Ureter (tissue), 1 donor: ENCODE measurements at places on chromosomes 2 and 18. TPM values are rescaled to one million over a fixed set of nuclear protein-coding genes. Genes with fewer than 3 reads are reported as not detected.

GRCh38 chr18:9328776-9329175 lies 5.8 kb upstream of the TWSG1 start:
- no peak for DNase-seq

DNA sequence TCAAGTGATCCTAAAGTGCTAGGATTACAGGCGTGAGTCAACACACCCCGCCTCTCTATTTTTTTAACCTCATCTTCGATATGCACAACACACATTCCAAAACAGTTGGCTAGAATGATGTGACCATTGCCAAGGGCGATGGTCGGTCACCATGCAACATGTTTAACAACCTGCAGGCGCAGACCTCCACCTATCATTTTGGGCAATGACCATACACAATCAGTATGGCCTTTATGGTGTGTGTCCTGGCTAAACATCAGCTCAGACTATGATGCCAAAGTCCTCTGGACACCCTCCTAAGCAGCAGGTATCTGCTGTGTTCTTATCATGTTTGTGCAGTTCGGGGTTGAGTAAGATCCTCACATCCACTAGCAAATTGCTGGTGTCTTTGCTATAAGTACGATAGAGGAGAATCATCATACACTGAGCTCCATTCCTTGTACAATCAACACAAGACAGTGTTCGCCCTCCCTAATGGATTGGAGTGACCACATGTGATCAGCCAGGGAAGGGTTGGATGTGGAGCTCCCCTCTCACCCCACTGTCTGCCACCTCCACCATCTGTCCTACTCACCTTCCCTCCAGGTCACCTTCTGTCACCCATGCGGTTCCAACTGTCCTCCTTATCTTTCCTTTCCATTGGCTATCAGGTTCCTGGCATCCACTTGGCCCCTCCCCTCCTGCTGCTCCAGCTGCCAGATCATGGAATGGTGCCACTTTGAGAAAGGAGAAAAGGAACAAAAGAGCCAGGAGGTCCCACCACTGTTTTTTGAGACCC lies 7.9 kb upstream of the RNF152 start:
- DNase-seq = no peak

- DNase-seq = no peak
These were observed 68.4 kb upstream of the MFF start for GRCh38 chr2:227256605-227257004.

- DNase-seq = no peak
These were observed 6.4 kb downstream of the CELF4 start for GRCh38 chr18:37559194-37559593.

DNA sequence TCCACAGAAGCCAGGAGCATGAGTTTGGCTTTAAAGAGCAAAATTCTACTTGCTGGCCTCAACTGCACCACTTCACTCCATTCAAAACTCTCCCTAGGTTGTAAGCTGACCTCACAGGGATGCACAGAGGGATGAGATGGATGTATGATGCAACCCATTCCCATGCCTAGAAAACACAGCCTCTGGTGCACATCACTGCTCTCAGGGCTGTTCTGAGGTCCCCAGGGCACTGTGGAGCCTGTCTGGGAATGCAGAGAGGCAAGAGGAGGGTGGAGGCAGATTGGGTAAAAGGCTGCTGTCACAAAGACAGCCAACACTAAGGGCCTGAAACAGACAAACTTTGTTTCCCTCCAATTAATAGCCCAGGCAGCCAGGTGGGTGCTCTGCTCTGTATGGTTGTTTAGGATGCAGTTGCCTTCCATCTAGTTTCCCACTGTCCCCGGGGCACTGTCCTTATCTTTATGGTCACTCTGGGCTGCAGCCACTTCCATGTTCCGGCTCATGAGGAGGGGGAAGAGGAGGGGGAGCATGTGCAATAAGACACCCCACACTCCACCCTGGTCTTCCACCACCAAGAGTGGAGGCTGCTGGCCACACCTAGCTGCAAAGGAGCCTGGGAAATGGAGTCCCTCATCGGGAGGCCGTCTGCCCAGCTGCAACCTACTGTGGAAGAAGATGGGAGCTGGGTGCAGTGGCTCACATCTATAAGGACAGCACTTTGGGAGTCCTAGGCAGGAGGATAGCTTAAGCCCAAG lies 7.0 kb downstream of the GPR45 start:
- DNase-seq = no peak

DNA sequence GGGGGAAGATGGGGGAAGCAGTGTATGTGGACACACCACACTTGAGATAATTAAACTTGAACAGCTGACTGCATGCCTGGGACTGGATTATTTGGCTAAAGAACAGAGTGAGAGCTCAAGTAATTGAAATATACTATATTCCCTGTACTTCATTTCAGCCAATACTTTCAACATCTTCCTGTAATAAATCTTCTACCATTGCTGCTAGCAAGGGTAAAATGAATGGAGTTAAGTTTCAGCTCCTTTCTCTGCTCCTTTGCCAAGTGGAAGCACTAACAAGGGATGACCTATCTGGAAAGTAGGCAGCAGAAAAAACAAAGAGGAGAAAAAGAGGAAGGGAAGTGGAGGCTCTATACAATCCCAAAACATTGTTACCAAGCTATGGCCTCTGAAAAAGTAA lies 50.9 kb downstream of the MMADHC start:
- DNase-seq = no peak

GRCh38 chr2:126671488-126671887 lies 15.5 kb downstream of the GYPC start:
- DNase-seq = no peak

DNA sequence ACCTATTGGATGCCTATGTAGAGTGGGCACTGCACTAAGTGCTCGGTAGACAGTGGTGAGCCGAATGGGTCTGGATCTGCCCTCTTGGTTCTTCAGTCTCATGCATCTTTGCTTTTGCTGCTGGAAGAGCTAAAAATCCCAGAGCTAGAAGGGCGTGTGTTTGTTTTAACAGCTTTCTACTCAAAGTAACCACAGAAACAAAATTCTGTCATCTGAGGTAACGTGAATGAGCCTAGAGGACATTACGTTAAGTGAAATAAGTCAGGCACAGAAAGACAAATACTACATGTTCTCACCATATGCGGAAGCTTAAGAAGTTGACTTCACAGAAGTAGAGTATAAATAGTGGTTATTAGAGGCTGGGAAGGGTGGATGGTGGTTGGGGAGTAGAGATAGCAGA lies 119.8 kb downstream of the PLB1 start:
- no peak for DNase-seq

DNA sequence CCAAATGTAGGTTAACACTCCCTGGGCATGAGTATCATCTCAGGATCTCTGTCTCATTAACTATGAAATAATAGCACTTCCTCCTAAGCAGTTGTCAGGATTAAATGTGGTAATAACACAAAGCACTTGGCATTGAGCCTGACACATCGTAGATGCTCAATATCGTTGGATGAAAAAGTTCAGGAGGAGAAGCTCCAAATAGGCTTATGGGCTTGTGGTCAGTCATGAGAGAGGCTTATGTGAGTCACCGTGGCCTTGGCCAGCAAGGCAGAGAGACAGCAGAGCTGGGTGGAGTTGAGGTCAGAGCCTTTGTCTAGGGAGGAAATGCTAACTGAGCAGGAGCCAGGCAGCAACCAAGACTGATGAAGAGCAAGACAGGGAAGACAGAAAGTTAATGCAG lies 68.3 kb upstream of the PPM1B start:
- DNase-seq = peak; percentile 47

DNA sequence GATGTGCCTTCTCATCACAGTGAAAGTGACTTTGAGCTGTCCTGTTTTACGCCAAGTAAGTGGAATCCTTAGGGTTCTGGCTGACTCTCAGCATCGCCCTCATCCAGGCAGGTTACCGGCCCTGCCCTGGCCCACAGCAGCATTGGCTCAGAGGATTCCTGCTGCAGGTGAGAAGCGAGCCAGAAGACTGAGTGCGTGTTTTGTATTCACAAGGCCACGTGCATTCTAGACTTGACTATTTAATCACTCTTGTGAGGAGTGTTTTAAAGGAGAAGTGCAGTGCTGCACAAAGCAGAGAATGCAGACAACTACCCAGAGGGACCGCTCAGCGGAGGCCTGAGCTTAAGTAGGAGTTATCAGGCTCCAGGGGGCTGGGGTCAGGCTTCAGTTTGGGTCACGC lies 48.3 kb downstream of the LAMA3 start:
- DNase-seq = no peak

RAB27B gene
- 42.1 TPM for total RNA-seq

LIMS4 gene
- total RNA-seq = 1.6 TPM
